ENCODE measurements at places on chromosomes 7 and 10. TPM values are rescaled to one million over a fixed set of nuclear protein-coding genes. Genes with fewer than 3 reads are reported as not detected.

DNA sequence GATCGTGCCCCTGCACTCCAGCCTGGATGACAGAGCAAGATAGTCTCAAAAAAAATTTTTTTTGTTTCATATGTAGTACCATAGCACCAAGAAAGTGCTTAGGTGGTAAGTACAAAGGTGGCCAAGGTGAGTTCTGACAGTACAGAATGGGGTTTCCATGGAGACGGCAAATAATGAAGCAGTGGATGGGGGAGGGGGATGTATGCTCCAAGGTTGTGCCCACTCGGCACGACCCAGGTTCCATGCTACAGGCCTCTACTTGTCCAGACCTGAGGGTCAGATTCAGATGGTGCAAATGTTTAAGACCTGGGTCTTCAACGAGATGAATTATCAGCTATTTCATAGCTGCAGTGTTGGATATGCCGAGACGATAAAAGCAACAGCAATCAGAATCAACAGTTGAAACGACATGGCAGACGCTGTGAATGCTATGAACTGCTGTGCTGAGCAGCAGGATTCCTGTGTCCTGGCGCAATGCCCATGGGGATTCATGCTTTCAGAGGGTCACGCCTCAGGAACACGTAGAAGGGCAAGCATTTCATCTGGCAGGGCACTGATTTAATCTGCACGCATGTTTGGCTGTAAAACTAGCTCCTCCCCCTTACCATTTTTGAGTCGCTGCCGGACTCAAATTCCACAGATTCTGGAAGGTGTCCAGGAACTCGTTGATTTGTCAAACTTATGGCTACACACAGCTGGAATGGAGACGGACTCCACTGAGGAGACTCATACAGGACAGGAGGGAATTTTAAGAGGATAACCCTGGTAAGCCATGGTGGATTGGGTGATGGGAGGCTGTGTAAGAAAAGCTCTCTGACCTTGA lies 256.5 kb downstream of the FRMD4A start:
- DNase-seq = peak; percentile 94

GRCh38 chr10:31413325-31413724 lies 94.3 kb downstream of the ZEB1 start:
- no peak for DNase-seq

The TBX20 gene
- 0.04 TPM for polyA plus RNA-seq

The GNGT1 gene
- not detected for polyA plus RNA-seq

GRCh38 chr10:108787932-108788331 lies 1135.4 kb downstream of the XPNPEP1 start:
- DNase-seq = no peak

DNA sequence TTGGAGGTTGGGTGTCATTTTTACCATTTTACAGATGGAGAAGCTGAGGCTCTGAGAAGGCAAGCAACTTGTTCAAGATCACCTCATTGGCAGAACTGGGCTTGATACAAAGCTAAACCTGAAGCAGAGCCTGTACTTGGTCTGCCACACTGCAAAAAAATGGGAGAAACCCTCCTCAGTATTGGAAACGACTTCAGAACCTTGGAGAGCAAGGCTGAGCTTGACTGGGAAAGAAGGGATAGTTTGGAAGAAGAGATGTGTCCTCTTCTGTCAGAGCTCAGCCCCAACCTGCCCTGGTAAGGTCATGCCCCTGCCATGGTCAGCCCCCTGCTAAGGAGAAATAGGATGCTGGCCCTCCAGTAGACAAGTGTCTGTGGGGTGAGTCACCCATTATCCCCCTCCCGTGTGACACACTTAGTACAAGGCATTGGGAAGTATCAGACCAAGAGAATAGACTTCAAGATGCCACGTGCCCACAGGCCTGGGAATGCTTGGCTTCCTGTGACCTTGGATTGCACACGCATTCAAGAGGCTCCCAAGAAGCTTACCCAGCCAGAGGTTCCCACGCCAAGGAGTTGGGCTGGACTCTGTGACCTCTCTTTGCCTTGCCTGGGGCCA lies 56.2 kb upstream of the SMNDC1 start:
- no peak for DNase-seq

DNA sequence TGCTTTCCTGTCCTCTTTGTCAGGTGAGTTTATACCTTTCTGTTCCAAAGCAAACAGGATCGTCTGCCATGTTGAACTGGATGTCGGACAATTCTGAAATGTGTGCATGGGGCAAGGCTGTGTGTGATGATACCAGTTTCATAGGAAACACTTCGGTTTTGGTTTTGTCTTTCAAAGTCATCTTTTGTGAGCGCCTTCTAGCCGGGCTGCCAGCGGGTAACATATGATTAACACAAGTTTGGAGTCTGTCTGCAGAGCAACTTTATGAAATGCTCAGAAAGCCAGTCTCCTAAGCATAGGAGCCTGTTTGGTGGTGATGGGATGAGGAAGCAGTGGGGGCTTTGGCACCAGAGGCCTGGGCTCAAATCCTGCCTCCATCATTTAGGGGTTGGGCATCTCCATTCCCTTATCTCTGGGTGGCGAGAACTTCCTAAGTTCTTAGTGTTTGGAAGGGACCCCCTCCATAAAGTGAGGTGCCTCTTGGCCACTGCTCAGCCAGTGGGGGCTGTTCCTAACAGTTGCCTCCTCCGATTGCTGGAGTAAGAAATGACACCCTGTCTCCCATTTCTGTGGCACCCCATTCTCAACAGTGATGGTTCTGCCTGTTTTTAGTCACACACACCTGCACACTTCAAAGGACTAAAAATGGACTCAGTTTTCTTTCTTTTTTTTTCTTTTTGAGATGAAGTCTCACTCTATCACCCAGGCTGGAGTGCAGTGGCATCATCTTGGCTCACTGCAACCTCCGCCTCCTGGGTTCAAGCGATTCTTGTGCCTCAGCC lies 36.8 kb downstream of the CUX1 start:
- DNase-seq = peak; percentile 50

DNA sequence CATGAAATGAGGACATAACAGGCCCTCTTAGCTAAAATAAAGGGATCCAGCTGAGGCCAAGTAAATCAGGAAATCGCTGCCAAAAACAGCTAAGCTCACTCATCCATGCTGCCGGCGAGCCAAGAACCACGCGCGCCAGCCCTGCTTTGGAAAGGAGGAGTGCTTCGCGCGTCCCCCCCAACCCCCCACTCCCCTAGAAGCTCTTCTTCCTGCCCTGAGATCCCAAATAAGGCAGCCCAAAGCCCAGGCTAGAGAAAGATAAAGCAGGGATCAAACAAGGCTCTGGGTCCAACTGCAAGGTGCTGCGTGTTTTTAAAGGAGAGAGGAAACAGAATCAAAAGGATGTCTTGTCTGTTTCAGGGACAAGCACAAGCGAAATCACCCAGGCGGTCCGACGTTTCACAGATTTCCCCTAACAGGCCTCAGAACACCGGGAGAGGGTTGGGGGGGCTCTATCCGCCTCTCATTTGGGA lies 168.3 kb upstream of the AUTS2 start:
- DNase-seq = peak; percentile 84

GRCh38 chr7:138170298-138170697 lies 94.0 kb downstream of the AKR1D1 start:
- no peak for DNase-seq

- no peak for DNase-seq
Measured at GRCh38 chr10:103181244-103181643, 11.8 kb downstream of the NT5C2 start.

The RSPH10B gene
- not detected for polyA plus RNA-seq

DNA sequence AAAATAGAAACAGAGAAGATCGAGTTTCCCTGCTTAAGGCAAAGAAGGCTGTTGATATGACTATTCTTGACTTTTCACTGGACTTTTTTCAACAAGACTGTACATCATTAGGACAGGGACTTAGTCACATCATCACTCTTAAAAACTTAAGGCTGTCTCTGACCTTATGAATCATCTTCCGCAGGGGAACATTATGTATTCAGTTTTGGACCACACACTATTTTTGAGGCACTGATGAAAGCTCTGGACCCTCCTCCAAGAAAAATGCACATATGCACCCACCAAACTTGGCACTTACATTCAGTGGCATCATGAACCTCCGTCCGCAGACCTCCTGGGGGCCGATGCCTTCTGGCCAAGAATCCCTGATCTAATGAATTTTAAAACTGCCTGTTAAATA lies 96.4 kb downstream of the CALD1 start:
- no peak for DNase-seq

The ABCB4 gene
- polyA plus RNA-seq = 0.23 TPM

GRCh38 chr10:49643241-49644034 lies 29.6 kb downstream of the CHAT start:
- no peak for DNase-seq

DNA sequence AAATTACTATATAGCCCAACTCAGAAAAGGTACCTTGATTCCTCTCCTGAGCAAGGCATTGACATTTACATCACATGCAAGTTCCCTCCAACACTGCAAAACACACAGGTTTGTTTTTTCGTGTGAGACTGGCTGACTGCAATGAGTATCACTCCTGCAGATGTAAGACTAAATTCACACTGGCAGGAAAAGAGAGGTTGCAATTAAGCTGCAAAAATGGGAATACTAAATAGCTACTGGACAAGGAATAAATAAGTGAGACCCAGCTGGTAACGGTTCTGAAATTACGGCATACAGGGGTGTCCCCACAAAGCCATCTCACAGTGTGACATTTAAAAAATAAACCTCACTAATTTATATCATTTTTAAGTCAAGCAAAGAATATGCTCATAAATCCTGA lies 97.3 kb downstream of the PIP4K2A start:
- no peak for DNase-seq

The HOXA6 gene
- not detected for polyA plus RNA-seq

DNA sequence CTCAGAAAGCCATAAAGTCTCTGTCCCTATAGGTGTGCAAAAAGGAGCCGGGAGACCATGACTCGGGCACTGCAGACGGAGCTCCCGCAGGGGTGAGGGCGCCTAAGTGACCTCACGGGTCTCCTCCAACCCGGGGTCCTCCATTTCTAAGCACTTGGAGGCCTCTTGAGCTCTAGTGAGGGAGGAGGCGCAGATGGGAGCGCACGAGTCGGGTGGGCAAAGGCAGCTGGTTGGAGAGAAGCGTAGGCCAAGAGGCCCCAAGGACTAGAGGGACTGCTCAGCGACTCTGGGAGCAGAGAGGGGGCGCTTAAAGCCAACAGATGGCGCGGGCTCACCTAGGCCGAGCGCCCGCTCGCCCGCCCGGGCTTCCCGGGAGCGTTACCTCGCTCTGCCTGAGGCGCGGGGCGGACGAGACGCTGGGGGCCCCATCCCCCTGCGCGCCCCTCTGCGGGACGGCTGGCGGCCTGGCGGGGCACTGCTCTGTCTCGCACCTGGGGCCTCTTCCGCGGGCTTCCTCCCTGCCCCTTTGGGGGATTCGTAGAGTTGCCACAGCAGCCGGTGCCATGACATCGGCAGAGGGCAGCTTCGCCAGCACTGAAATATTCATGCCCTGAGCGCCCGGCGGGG lies 523 bp upstream of the CDH23 start:
- DNase-seq = peak; percentile 75

GRCh38 chr7:30309302-30309701 lies 24.9 kb downstream of the ZNRF2 start:
- DNase-seq = no peak

The FAM180A gene
- polyA plus RNA-seq = 0.60 TPM

The TMEM196 gene
- polyA plus RNA-seq = 0.13 TPM
